Liver (tissue), 10 donors: ENCODE measurements at places on chromosomes 16 and 17. TPM values are rescaled to one million over a fixed set of nuclear protein-coding genes. Genes with fewer than 3 reads are reported as not detected.

- no peak for DNase-seq
Observed at GRCh38 chr16:27511657-27512448, 37.9 kb downstream of the GTF3C1 start.

DNA sequence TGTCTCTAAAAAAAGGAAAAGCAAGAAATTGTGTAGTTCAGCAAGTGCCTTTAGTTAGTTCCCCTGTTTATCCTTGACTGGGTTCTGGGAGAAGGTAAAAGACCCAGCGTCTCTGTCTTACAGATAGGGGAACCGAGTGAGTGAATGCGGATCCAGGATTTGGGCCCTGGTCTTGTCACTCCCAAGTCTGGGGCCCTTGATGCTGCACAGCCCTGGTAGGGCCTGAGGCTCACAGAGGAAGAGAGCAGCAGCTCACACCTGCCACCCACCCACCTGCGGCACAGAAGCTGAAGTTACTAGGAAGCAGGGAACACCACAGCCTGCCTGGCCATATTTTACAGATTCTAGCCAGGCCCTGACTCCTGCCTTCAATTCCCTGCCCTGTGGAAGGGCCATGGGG is 22.2 kb downstream of the LASP1 start:
- DNase-seq: no peak

DNA sequence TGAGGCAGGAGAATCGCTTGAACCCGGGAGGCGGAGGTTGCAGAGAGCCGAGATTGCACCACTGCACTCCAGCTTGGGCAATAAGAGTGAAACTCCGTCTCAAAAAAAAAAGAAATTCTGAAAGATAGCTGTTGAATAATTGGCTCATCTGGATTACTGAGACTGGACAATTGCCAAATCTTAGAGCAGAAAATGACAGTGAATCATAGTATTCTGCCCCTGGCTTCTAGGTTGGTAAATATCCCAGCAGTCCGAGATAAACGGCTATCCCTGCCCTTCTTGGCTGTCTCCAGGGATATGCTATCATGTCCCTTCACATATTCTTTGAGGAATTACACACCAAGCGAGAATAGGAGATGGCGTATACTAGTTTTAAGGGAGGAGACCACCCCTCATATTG is 35.5 kb upstream of the METTL16 start:
- no peak for DNase-seq

- DNase-seq: no peak
Observed at GRCh38 chr16:35565626-35566025, 2106.2 kb downstream of the TP53TG3F start.

GRCh38 chr16:67284699-67285646 is 5.6 kb downstream of the PLEKHG4 start:
- DNase-seq: no peak

DNA sequence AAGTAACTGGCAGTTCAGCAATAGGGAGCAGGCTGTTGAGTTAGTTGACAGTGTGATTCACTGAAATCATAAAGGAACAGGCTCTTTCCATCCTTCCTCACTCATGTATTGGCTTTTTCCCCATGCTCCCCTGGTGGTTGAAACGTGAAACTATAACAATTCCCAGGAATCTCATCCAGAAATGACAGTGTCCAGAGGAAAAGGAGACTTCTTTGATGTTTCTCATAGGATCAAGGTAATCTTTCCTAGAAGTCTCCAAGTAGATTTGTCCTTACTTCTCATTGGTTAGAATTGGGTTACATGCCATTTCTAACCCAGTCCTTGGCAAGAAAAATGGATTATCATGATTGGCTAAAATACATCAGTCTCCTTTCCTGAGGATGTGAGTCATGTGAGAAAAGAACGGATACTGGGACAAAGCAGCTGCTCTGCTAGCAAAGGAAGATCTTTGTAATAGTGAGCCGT is 14.4 kb downstream of the TTC19 start:
- no peak for DNase-seq

- no peak for DNase-seq
Observed at GRCh38 chr17:37643869-37644268, 623 bp upstream of the DDX52 start.

DNA sequence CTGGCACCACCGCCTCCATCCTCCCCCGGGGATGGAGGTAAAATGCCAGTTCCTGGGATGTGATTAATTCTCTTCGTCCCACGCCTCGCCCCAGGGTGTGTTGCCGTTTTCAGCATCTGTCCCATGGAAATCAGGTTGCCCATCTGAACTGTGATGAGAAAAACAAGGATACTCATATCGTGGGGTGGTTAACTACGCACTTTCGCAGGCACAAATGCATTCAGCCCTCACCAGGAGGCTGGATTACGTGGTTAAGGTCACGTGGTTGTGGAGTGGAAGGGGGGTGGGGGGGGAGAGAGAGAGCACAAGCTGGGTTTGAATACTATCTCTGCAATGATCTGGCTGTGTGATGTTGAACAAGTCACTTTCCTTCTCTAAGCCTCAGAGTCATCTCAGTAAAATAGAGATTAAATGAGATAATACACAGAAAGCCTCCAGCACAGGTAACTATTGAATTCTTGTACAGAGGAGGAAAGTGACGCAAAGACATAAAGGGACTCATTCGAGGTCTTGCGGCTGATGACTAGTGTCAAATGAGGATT is 74.7 kb downstream of the BMERB1 start:
- DNase-seq: no peak

The PRSS33 gene
- not detected for total RNA-seq

The RCVRN gene
- total RNA-seq: not detected

The HSD11B2 gene
- total RNA-seq: 0.51 TPM
